ENCODE measurements at places on chromosomes 3 and 15.
A peak's percentile ranks its signal among the peaks of the same experiment; 100 is the strongest.

- DNase-seq, result no peak
These were observed 21.4 kb upstream of the FSIP1 start for GRCh38 chr15:39804026-39804425.

GRCh38 chr3:196418601-196419000 lies 13.6 kb downstream of the UBXN7 start:
- no peak for DNase-seq

DNA sequence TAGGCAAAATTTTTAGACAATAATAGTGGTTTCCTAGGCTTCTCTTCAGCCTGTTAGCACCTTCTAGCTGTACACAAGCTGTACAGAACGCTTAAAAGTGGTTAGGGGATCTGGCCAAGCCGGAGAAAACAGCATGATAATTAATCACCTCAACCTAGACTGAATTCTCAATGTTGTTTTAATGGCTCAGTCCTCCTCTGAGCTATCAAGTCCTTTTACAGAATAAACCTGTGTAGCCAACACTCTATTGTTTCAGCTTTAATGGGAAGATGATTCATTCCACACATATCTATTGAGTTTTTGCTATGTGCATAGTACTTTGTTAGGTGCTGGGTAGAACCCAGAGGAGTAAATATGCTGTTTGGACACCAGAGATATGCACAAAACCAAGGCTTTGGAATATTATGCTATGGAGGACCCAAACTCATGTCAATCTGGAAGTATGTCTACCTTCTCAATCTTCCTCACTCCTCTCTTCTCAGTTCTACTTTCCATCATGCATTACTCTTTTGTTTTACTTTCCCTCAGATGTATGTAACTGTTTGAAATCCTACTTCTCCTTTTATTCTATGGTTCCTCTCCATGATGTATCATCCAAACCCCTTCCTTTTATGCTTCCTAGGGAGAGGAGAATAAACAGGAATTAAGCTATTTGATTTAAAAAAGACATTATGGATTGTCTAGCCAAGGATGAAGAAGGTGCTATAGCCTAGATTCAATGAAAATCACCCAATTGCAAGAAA lies 27.6 kb upstream of the UBE2E2 start:
- no peak for DNase-seq

GRCh38 chr3:174858353-174858752 lies 781 bp upstream of the NAALADL2 start:
- no peak for DNase-seq

GRCh38 chr3:64109438-64109837 lies 86.1 kb upstream of the PSMD6 start:
- peak; percentile 93 for DNase-seq
